ENCODE measurements at places on chromosomes 6 and 20.

GRCh38 chr6:108591040-108591816 is 30.5 kb downstream of the FOXO3 start:
- DNase-seq: no peak

DNA sequence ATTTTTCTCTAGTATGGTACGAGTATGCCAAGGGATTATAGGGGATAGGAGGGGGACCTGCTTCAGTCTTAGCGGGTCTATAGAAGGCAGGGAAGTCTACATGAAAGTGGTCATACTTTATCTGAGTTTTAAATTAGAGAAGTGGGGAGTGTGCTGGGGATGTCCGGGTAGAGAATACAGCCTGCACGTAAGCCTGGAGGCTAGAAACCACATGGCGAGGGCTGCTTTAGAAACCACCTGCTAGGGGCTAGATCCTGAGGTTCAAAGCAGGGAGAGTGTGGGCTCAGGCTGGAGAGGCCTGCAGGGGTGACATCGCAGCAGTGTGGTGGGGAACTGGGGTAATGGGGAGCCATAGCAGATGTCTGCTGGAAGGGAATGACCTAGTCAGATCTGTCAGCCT is 85.2 kb downstream of the VEGFA start:
- no peak for DNase-seq

DNA sequence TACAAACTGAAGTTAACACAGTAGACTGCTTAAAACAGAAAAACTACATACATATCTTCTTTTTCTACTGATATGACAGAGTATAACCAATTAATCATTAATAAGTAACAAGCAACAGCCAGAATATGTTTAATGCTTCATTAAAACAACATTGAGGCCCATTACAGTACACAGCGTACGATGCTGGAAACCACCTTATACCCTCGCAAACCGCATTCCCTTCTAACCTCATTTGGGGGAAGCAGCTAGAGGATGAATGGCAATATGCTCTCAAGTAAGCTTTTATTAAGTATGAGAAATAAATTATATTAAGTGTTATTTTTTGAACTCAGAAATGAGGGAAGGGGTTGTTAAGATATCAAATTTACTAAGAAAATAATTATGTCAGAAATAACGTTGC is 142.4 kb downstream of the GMDS start:
- DNase-seq: no peak

DNA sequence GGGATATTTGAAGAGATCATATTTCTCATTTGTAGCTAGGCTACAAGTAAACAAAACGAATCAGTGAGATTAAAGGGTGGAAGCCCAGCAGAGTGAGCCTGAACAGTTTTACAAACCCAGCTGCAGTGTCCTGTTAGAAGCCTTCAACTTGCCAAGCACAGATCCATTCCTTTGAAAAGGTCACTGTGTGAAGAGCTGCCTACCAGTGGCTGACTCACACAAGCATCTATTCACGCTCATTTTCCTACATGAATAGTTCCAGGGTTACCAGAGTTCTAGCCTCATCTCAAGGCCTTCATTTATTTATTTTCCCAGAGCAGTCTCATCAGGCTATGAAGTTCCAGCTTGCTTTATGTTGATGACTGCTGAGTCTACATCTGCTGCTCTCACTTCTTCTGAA is 25.7 kb upstream of the MLIP start:
- no peak for DNase-seq

GRCh38 chr6:148952147-148953035 is 205.6 kb downstream of the UST start:
- no peak for DNase-seq

DNA sequence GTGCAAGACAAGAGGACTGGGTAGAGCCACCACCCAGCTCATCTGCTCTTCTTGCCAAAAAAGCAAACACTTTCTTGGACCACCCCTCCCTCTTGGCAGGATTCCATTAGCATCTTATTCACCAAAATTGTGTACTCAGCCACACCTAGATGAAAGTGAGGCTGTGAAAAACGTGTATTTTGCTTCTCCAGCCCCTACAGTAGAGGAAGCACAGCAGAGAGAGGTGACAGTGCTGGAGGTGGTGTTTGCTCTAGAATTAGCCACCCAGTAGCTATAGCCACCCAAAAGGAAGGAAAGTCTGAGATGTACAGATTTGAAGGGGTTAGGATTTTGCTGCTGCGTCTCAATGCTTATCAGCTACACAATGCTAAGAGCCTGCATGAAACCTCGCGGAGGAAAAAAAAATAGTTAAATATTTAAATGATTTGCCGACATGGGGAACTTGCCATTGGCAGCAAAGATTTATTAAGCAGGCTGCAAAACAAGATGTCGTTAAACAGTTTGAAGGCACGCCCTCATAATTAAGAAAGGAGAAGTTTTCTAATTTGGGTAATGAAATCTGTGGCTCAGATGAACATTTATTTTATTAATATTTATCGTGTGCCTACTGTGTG is 287.3 kb downstream of the ZNF217 start:
- DNase-seq: no peak

- DNase-seq: no peak
Measured at GRCh38 chr6:26269531-26270485, 95.2 kb upstream of the BTN3A2 start.

- DNase-seq: no peak
Measured at GRCh38 chr6:110756817-110757216, 58.5 kb downstream of the CDK19 start.

DNA sequence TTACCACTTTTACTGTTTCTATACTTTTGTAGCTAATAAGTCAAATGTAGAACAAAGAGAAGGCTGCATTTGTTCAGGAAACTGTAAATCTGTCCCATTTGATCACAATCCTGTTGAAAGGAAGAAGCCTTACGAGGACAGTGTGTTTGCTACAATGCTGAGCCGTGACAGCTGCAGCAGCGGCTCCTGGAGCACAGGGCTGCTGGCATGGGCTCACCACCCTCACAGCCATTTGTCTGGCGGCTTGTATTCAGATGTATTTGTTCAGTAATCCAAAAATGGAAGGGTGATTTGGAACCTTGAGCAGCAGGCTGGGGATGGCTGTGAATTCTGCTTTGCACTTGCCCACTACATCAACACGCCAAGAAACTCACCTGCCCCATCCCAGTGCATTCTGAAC is 5.7 kb downstream of the TUBB2A start:
- DNase-seq: no peak

- DNase-seq: no peak
Measured at GRCh38 chr6:57177545-57178265, 5.6 kb downstream of the BAG2 start.

DNA sequence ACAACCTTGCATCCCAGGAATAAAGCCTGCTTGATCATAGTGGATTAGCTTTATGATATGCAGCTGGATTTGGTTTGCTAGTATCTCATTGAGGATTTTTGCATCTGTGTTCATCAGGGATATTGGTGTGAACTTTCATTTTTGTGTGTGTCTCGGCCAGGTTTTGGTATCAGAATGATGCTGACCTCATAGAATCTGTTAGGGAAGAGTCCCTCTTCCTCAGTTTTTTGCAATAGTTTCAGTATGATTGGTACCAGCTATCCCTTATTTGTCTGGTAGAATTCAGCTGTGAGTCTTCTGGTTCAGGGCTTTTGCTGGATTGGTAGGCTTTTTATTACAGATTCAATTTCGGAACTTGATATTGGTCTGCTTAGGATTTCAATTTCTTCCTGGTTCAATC is 132.5 kb downstream of the ZFAND3 start:
- no peak for DNase-seq

GRCh38 chr6:9461188-9461587 is 953.7 kb downstream of the TFAP2A start:
- no peak for DNase-seq

- DNase-seq: no peak
Measured at GRCh38 chr20:52402514-52402913, 210.9 kb upstream of the ZFP64 start.

DNA sequence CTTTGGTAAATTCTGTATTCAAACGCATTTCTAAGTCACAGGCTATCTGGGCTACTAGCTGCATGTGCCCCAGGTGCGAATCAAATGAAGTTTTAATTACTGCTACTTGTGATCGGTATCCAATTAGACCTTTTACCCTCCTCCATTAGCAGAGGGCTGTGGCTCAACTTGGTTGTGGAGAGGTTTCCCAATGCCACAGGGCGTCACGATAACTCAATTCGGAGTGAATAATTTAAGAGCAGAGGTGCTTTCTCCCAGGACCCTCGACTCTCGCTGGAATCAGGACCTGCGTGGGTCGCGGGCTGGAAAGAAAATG is 640 bp downstream of the SAYSD1 start:
- DNase-seq: no peak

GRCh38 chr6:29630315-29630714 is 2.7 kb downstream of the GABBR1 start:
- no peak for DNase-seq

DNA sequence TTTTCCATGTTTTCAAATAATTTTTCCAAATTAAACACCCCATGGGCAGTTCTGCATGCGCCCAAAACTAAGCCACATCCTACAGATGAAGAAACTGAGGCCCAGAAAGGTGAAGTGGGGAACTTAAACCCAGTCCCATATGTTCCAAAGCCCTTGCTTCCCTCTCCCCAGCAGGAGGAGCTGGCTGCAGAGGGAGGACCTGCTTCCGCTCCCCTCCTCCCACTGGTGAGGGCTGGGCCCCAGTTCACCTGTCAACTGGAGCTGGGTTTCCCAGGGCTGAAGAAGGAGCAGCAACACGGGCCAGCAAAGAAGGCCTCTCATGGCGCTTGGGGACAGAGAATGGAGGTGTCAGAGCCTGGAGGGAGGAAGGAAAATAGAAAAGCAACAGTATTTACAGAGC is 1.4 kb upstream of the RBPJL start:
- no peak for DNase-seq

GRCh38 chr20:49612127-49612738 is 44.3 kb upstream of the PTGIS start:
- DNase-seq: no peak

DNA sequence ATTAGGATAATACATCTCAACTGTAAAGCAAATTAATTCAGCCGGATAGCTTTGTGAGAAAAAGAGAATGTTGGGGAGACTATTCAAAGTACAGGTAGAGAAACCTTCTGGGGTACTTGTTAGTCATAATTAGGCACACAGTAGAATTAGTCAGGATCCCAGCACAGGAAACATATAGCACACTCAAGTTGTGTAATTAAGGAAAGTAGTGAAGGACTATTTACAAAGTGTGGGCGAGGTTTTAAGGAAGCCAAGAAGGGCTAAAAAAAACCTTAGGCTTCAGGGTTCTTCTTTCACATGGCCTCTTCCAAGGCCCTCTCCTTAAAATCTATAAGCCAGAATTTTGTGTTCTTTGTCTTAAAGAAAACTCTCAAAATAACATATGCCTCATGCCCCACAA is 126.7 kb downstream of the RTN4IP1 start:
- no peak for DNase-seq

- DNase-seq: no peak
Measured at GRCh38 chr6:105817370-105817769, 268.8 kb upstream of the PRDM1 start.

DNA sequence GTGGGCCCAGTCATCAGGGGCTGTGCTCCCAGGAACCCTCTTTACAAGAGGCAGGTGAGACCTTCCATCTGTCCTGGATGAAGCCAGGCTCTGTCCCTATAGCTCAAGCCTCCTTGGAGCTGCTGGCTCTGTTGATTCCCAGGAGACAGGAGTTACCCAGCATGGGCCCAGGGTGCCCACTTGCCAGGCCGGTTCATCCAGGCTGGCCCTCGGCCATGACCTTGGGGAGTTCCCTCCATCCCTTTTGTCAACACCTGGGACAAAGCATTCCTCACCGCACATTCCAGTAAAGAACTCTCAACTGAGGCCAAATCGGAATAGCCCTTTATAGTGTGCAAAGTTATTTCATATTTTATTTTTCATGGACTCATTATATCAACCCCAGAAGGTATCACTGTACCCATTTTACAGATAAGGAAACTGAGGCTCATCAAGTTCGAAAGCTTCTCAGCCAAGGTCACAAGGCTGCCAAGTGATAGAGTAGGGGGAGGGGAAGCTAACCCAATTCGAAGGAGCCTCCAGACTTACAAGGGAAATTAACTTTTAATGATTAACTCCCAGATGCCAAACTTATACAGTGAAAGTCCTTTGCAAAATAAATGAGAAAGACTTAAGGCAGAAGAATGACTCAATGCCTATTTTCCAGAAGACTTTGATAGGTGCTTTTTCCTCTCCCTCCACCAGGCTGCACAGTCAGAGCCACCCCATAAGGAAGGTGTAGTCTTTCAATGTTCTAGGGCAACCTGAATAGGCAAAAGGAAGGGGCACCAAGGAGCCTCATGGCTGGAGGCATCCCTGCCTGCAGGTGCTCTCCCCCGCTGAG is 18.5 kb downstream of the SDC4 start:
- DNase-seq: no peak

- DNase-seq: no peak
Measured at GRCh38 chr20:47303736-47304135, 52.8 kb downstream of the ZMYND8 start.

GRCh38 chr20:11219192-11219591 is 545.4 kb upstream of the JAG1 start:
- DNase-seq: no peak

DNA sequence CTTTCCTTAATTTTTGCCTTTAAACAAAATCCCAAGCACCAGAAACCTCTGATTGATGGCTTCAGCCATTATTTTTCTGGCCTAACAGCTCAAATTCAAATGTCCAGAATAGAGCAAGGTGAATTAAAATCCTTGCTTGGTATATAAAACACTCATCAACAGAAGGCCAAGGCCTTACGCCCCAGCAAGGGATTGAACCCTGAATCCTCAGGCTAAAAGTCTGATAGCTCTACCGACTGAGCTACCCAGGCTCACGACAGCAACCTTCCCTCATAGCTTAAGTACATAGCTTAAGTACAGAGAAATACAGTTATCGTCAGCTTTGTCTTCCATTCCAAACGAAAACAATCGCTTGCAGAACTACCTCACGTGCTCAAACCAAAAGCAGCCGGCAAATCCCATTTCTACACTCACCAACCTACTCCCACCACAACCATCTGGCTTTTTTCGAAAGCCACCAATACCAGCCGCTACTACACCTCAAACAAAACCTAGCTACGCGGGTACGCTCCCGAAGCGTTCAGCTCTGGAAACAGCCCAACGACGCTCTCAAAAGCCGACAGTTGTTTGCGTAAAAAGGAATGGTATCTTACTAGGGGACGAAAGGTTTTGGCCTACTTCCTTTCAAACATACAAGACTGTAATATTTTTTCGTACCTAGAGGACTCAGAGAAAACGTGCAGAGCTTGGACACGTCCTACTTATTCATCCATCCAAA is 167.5 kb downstream of the GPX5 start:
- DNase-seq: no peak

GRCh38 chr6:84074988-84075781 is 41.6 kb downstream of the MRAP2 start:
- no peak for DNase-seq
